ENCODE measurements at places on chromosomes 4 and X. TPM values are rescaled to one million over a fixed set of nuclear protein-coding genes. Genes with fewer than 3 reads are reported as not detected.

DNA sequence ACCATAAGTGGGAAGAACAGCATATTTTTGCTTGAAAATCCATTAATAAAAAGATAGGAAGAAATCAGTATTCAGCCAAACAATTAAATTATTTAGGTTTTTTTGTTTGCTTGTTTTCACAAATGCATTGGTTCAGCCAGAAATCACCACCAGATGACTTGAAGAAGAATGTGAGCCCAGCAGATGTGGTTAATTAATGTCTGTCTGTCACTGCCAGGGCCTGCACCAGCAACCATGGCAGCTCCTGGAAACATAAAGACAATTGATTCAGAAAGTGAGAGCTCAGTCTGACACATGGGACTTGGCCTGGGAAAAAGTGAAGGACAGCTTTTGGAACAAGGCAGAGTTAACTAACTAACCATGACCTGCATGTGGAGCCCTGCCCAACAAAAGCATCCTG, 74.0 kb downstream of the MAOB start:
- no peak for DNase-seq

DNA sequence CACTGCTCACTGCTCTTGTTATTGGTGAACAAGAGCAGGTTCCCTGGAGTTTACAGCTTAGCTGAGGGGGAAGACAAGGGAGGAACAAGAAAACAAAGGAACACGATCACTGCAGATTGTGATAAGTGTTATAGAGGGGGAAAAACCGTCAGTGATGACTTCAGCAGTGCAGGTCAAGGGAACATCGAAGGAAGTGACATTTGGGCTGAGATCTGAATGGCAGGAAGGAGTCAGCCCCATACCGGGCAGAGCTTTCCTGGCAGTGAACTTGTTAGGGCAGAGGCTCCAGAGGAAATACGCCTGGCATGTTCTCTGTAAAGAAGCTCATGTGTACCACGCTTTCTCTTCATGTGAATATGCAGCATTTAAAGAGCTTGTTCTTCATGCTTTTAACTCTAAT, 78.1 kb downstream of the LDB2 start:
- DNase-seq = no peak

The CSAG2 gene
- total RNA-seq = not detected

The NEUROG2 gene
- total RNA-seq = 0.12 TPM

DNA sequence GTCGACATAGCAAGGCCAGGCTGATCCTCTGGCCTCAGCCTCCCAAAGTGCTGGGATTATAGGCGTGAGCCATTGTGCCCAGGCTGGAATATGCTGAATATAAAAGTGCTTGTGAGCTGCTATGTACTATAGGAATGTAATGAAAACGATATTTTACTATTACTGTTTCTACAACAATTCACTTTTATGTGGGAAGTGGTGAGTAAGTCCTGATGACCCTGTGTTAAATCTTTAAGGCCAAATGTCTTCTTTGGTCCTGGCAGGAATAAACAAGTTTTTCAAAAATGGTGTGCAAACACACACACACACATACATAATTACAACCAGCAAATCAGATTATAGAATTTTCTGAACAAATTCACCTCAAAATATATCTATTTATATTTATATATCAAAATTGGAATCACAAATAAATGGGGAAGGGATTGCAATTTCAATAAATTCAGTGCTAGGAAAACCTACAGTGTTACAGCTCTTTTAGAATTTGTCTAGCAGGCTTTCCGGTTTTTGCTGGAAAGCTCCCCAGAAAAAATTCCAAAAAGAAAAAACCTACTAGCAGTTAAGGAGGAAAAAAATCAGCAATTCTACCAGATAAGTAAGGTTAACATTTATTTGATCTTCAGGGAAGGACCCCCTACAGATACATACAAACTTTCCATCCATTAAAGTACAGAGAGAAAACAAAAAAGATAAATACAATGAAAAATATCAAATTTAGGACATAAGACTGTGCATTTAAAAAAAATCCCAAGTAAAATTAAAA, 17.9 kb downstream of the SMIM14 start:
- no peak for DNase-seq
